ENCODE measurements at places on chromosomes 5 and 9.

GRCh38 chr5:17929171-17929570 is 294.9 kb downstream of the TAF11L14 start:
- no peak for DNase-seq

DNA sequence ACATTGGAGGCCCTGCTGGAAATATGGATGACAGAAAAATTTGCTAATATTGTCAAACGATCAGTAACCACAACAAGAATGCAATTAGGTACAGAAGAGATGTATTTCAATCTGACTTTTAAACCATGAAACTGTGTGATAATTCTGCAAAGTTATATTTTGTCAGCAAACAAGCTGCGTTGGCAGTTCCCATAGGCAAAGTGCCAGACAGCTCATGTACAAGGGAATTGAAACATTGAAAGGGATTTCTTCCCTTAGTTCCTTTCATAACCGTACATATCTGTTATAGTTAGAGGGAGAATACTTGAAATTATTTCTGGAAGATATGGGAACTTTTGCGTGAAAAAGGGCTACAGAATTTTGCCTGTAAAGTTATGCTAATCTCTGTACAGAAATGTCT is 419.4 kb upstream of the PTGER4 start:
- DNase-seq: no peak

DNA sequence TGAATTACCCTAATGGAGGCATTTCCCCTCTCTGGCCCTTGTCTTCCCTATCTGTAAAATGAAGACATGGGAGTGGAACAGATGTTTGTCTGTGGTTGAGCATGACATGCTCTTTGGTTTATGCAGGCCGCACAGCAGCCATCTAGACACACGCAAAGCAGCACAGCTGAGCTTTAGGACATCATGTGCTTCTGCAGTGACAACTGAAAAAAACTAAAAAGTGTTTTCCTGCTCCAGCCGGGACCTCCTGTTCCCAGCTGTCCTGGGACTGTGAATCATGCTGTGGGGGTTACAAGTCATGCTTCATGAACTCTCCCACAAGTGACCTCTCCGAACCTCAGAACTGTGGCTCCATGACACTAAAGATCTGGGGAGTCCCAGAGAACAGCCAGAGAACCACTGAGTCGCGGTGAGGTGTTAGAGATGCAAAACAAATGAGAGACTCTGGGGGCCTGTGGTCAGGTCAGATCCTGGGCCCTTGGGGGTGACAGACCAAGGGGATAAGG is 1.7 kb downstream of the SMIM3 start:
- no peak for DNase-seq

- DNase-seq: no peak
These were observed 103.3 kb downstream of the SYK start for GRCh38 chr9:90904706-90905478.

DNA sequence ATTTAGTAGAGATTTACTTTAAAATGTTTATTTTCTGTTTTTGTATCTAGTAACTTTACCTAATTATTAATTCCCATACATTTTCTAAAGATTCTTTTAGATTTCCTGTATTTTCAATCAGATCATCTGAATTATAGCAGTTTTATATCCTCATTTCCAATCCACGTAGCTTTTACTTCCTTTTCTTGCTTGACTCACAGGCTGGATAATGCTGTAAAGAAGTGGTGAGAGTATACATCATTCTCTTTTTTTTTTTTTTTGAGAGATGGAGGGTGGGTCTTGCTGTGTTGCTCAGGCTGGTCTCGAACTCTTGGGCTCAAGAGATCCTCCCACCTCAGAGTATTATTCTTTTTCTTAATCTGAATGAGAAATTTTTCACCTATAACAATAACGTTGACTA is 11.2 kb upstream of the SETX start:
- no peak for DNase-seq

- DNase-seq: no peak
These were observed 429.9 kb downstream of the NR2F1-AS1 start for GRCh38 chr5:93151121-93151520.

DNA sequence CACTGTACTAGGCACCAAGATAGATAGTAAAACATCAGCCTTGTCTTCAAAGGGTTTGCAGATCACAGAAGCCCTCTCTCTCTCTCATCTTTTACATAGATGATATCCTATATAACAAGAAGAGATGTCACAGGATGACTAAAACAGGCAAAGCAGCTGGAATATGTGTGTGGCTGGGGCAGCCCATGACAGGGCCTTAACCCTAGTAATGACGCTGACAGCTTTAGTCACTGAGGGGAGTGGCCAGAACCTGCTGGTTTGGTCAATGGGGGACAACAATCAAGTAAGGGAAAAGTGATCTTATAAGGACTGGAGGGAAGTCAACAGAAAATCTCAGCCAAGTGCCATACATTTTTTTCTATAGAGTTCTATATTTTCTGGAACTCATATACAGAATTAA is 41.9 kb upstream of the RIC1 start:
- no peak for DNase-seq
